ENCODE measurements at places on chromosomes 6 and 20.

DNA sequence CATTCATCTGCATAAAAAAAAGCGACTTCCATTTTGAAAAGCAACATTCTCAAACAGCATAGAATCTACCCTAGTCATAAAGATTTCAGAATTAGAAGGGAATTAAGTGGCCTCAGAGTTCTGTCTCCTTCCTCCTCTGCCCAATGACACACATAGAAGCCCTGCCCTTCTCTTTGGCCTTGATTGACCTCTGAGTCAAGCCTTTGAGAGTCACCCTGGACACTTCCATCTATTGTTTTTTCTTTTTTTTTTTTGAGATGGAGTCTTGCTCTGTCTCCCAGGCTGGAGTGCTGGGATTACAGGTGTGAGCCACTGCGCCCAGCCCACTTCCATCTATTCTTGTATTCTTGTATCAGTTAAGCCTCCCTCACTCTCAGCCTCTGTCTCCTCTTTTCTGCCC, 44.8 kb upstream of the CTNNBL1 start:
- DNase-seq, result no peak

- peak; percentile 48 for DNase-seq
Measured at GRCh38 chr6:169293196-169293595, 39.5 kb upstream of the THBS2 start.

GRCh38 chr20:37901654-37902503, 1.0 kb upstream of the VSTM2L start:
- DNase-seq, result peak; percentile 87

DNA sequence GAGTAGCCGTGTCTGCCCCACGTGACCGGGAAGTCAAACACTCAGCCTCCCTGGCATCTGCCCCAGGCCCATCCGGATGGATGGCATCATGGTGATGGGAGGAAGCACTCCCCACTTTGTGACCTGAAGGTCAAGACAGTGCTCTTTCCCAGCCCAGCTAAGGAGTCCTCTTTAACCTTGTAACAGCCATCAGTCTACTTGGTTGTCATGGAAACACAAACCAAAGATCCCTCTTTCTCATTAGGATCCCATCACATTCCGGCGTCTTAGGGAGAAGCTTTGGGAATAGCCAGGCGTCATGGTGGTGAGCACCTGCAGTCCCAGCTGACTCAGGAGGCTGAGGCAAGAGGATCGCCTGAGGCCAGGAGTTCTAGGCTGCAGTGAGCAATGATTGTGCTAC, 90.9 kb upstream of the FOXC1 start:
- DNase-seq, result no peak

DNA sequence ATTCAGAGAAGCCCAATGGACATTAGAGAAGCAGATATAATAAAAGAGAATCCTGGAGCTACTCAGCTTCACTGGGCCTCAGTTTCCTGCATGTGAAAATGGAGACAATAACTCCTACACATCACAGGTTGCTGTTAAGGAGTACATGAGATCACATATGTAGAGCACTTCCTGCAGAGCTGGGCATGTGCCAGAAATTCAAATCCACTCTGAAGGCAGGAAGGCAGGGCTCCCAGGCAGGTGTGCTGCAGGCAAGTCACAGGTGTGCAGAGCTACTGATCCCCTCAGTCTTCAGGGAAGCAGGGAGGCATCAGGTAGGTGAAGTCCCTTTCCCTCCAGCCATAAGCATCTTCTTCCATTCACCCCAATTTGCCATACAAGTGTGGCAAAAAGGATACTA, 48.0 kb downstream of the DST start:
- no peak for DNase-seq

DNA sequence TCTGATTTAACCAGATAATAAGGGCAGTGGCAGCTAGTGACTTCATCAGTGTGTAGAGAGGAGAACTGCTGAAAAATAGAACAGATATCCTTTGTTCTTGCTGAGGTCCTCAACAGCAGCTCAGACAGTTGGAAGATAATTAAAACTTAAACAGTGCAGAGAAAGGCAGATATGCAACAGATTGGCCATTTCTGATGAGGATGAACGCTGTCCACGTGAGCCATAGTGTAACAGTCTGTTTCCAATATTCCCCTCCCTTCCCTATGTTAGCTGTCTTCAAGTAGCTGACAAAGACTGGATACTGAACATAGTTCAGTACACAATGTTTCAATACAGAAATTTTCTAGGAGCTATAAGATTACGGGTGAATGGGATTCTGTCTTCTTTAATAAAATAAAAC, 291.4 kb downstream of the BTBD9 start:
- no peak for DNase-seq

GRCh38 chr20:44234566-44235317, 12.4 kb upstream of the GDAP1L1 start:
- DNase-seq, result no peak

GRCh38 chr6:12436683-12437082, 146.5 kb downstream of the EDN1 start:
- no peak for DNase-seq

DNA sequence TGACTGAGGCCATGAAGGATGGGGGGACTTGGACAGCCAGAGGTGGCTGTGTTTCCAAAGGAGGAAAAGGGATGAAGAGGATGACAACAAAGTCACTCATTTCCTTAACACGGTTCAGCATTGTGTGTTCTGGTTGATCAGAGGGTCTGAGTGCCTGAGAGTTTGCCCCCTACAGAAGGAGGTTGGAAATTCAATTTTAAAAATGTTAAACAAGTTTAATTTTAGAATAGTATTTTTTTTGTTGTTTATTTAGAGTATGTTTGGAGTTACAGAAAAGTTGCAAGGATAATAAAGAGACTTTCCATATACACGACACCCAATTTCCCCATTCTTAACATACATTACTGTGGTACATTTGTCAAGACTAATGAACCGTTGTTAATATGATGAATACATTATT, 10.3 kb upstream of the VAPB start:
- DNase-seq, result no peak

GRCh38 chr20:14009208-14009607, 13.9 kb downstream of the MACROD2 start:
- no peak for DNase-seq

- peak; percentile 47 for DNase-seq
Measured at GRCh38 chr20:41697861-41698559, 79.8 kb upstream of the CHD6 start.

GRCh38 chr6:47076422-47077344, 34.6 kb upstream of the ADGRF1 start:
- DNase-seq, result peak; percentile 8

- DNase-seq, result no peak
Measured at GRCh38 chr6:43246301-43247113, 3.2 kb downstream of the TTBK1 start.

GRCh38 chr6:43878823-43879495, 108.9 kb downstream of the VEGFA start:
- no peak for DNase-seq

DNA sequence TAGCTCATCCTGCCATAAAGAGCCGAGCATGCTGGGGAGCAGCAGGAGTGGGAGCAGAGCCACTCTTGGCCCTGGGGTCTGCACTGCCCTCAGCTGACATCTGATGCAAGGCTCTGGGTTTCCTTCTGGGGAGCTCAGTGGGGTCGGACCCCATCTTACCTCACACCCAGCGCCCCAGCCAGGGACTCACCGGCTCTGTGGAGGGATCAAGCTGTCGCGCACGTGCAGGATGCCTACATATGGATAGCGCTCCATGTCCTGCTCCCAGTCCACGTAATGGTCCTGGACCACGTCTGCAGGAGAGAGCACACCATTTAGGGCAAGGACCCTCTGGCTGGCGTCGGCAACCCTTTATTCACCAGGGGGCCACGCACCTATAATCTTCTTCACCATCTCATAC, 12.2 kb downstream of the LEMD2 start:
- DNase-seq, result no peak

DNA sequence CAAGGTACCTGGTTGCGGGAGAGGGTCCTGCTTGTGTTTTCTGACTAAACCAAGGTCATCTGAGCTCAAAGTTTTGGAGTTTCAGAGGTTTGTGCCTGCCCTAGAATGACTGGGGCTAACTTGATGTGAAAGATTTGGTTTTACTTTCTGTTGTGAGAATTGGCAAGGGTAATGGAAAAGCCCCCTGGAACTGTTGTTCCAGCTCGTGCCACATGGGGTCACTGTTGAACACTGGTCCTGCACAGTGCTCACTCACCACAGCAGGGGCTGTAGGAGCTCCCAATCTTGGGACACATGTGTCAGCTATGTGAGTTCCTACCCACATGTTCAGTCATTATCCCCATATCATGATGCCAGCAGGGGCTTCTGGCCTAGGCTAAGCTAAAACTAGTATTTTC, 6.5 kb downstream of the TGM6 start:
- DNase-seq, result peak; percentile 11

DNA sequence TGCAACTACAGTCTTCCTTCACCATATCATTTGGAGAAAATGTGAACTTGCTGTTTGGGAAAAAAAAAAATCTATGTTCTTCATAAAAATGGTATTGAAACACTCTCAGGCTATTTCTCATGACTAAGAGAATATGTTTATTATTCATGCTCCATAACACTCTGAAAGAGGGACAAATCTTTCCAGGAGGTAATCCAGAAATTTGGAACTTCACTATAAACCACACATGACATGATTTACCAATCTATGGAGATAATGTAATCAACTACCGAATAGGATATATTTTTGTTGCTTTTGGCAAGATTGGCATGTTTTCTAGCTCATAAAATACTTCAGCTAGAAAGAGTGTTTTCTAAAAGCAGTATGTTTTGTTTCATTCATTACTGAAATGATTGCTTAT, 56.3 kb downstream of the THEMIS start:
- no peak for DNase-seq

GRCh38 chr20:19549896-19550295, 208.2 kb upstream of the RIN2 start:
- no peak for DNase-seq

DNA sequence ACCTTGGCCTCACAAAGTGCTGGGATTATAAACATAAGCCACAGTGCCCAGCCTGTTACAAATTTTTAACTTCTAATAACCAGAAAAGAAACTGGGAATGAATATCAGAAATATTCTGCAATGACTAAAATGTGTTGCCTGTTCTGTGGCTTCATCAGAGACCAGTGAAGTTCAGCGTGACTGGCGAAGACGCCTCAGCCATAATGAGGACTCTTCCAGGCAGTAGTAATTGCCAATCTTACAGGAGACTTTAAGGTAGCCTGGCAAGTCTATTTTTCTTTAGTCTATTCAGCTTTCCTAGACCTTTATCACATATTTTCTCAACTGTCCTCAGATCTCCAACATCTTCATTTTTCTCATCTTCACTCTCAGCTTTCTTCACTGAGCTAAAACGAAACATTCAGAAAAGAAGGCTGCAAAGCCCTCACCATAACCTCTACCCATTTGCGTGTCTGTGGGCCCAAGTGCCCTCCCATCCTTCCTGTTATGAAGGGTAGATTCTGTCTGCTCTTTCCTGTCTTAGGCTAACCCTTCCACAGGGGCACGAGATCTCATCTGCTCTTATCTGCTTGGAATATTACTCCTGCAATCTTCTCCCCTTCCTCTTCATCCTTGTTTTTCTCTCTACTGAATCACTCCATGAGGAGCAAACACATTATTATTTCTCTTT, 42.0 kb upstream of the OLIG3 start:
- no peak for DNase-seq

GRCh38 chr6:162670345-162670744, 57.2 kb downstream of the PRKN start:
- no peak for DNase-seq

DNA sequence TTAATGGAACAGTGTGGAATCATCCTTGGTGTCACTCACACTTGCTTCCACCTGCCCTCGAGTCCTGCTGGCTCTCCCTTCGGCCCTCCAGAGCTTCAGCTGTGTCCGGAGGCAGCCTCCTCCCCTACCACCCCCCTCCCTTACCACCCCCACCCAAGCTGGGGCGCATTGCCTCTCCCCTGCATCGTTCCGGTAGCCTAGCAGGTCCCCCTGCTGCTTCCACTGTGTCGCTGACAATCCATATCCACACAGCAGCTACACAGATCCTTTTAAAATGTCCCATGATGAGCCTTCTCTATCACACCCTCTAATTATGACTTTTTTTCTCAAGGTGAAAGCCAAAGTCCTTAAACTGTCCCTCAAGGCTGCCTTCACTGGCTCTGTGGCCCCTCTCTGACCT, 117.6 kb downstream of the TIAM2 start:
- DNase-seq, result no peak

- no peak for DNase-seq
Measured at GRCh38 chr20:41783423-41784208, 165.4 kb upstream of the CHD6 start.

DNA sequence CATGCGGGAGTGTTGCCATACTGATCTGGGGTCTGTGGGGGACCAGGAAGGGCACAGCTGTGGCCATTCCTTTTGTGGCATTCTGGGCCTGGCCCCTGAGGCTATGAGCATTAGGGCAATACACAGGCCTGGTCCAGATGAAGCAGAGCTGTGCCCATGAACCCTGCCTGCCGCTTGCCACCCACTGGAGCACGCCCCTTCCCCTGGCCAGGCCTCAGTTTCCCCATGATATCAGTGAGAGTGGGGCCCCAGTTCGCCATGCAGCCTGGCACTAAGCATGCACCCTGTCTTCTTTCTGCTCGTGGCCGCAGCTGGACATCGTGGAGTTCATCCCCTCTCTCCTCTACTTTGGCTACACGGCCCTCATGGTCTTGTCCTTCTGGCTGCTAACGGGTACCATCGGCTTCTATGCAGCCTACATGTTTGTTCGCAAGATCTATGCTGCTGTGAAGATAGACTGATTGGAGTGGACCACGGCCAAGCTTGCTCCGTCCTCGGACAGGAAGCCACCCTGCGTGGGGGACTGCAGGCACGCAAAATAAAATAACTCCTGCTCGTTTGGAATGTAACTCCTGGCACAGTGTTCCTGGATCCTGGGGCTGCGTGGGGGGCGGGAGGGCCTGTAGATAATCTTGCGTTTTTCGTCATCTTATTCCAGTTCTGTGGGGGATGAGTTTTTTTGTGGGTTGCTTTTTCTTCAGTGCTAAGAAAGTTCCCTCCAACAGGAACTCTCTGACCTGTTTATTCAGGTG, 42.4 kb downstream of the PLAGL2 start:
- DNase-seq, result no peak

- no peak for DNase-seq
Measured at GRCh38 chr6:34237316-34237721, 646 bp downstream of the HMGA1 start.

DNA sequence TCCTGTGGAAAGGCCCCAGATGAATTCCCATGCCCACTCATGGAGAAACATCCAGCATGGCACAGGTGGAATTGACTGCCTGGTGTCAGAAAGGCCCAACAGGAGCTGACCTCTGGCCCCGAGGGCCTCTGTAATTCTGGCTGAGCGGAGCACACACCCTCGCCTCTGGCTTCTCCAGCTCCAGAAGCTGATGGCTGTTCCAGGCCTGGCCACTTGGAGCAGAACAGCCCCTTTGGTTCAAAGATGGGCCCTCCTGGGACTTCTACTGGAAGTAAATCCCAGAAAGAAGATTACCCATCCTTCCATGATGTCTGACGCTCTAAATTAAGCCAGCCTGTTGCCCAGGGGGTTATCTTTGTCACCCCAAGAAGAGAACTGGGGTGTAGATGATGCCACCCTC, 275.1 kb upstream of the CDH4 start:
- no peak for DNase-seq
